ENCODE measurements at places on chromosomes 5 and 9.

GRCh38 chr9:132424857-132425674, 15.1 kb downstream of the CFAP77 start:
- no peak for DNase-seq

DNA sequence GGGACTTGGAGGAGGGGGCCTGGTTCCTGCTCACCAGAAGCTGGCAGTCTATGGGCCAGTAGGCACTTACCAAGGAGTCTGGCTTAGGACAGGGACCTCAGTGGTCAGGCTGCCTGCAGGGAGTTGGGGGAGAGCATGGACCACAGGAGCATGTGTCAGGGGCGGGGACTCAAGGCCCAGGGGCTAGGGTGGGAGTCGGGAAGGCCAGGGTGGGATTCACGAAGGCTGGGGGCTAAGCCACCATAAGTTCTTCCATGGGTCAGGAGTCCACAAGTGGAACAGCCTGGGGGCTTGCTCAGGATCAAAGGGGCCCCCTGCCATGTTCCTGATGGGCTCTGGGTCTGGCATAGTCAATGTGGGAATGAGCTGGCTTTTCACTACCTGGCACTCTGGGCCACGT, 11.5 kb upstream of the SLC25A48 start:
- DNase-seq, result no peak

DNA sequence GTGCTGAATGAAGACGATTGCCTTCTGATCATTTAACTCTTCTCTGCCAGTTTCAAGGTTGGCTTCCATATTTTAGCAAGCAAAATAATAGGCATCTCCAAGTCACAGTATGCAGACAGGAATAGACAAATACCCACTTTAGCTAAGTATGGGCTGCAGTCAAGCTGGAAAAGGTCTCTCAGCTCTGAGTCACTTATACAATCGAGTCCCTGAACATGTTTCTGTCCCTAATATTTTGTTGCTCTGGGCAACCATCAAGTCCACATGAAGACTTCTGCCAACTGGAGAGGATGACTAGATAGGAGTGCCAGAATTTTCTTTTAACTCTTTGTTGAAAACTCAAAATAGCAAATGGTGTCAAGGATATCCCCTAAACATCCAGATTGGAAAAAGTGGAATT, 575.3 kb downstream of the RAB3C start:
- no peak for DNase-seq

- no peak for DNase-seq
Measured at GRCh38 chr9:76519075-76519835, 60.3 kb downstream of the GCNT1 start.

GRCh38 chr5:54573812-54574489, 56.4 kb downstream of the SNX18 start:
- no peak for DNase-seq

Data from NCI-H146 (cell line).